ENCODE measurements at places on chromosomes 13 and 19. TPM values are rescaled to one million over a fixed set of nuclear protein-coding genes. Genes with fewer than 3 reads are reported as not detected.

The NOVA2 gene
- total RNA-seq, result 1.1 TPM

GRCh38 chr13:71469626-71470025 lies 397.4 kb downstream of the DACH1 start:
- DNase-seq, result no peak

- DNase-seq, result no peak
Measured at GRCh38 chr13:99980824-99981734, 505 bp upstream of the ZIC2 start.

- DNase-seq, result no peak
Measured at GRCh38 chr13:85631801-85632200, 167.4 kb downstream of the SLITRK6 start.

The TEX30 gene
- 9.3 TPM for total RNA-seq

- no peak for DNase-seq
Measured at GRCh38 chr19:18194181-18194530, 1.1 kb downstream of the MPV17L2 start.

Data from breast epithelium (tissue), 4 donors.